ENCODE measurements at places on chromosomes 1 and 21.

DNA sequence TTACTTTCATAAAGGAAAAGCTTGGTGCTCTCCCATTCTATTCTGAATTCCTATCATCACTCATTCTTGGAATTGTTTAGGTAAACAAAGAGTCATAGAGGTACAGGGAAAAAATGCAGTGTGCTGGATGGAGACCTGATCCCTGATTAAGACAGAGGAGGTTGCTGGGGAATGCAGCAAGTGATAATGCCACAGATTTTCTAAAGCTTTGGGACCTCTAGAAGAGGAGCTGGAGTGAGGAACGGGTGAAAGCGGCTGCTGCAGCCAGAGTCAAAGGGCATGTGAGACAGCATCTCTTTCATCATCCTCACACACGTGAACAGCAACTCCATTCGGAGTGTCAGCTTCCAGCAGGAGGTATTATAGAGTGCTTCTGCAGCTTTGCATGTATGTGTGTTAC lies 54.9 kb upstream of the DIPK1A start:
- DNase-seq: no peak

- no peak for DNase-seq
Measured at GRCh38 chr1:198597690-198598430, 41.0 kb upstream of the PTPRC start.

DNA sequence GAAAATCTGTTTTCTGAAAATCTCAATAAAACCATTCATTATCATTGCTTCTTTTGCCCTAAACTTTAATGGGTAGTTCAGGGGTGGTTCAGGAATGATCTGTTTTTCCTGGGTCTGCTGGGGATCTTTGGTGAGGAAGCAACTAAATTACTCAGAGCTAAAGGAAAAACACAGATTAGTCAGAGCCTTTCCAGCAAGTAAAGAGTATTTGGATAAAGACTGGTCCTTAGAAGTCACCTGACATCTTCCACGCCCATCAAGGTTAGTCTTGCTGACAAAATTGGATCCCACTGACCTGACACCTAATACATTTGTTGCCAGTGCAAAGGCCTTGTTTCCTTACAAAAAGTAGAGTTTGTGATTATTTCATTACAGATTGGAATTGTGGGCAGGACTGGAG lies 24.2 kb downstream of the HSPA13 start:
- no peak for DNase-seq

- no peak for DNase-seq
Measured at GRCh38 chr1:56728964-56729363, 83.8 kb downstream of the PRKAA2 start.

DNA sequence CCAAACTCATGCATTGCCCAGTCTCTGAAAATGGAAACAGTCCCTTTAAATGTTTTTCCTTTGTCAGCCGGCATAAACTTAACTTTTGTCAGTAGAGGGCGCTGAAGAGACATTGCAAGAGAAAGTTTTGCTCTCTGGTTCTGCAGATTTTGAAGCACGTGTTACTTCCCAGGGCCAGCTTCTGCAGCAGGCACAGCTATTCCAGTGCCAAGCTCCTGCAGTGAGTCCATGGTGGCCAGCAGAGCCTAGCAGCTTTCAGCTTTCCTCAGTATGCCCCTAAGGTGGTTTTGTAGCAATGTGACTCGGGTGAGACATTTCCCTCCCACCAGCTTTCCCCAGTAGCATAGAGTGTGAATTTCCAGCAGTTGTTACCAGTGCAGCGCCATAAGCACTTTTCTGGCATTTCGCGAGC lies 2.6 kb upstream of the IFI44L start:
- DNase-seq: peak; percentile 6

DNA sequence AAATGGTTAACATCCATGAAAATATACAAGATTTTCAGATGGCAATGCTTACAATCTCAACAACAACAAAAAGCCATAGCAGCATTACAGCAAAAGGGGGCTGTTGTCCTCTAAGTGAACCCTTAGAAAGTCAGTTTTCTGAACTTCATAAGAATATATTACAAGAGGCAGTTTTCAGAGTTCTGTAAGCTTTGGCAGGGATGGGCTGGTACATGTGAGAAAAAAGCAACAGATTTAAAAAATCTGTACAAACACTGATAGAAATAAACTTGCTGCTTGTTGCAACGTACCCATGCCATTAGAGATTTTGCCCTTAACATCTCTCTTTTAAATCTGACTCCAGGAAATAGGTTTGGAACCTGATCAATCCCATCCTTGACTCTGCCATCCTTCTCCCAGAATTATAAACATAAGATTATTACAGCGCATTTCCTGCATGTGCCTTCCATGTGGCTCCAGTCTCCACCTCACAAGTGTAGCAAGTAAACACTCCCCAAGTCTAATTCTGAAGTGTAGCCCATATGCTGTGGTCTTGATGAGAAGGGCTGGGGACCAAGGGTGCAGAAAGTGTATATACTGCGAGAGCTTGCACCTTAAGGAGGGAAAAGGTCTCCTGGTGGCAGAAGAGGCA lies 101.4 kb upstream of the TSPAN2 start:
- no peak for DNase-seq

DNA sequence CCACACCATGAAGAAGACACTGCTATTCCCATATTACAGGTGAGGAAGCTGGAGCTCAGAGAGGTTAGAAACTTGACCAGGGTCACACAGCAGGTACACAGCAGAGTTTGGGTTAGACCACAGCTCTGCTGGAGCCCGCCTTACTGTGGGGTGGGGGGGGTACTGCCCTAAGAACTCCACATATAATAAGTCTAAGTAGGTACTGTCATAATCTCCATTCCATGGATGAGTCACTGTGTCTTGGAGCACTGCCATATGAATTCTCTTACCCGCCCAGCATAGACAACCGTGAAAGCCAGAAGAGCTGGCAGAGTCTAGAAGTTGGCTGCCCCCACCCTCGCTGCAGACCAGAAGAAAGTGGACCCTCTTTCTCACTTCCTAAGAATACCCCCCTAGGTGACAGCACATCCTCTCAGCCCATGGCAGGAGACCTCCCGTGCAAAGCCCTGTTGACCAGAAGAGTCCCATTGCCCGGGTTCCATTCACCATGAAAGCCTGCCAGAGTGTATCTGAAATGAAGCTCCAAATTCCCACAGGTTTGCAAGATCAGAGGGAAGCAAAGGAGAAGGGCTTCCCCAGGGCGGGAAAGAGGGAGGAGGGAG lies 5.2 kb upstream of the PLA2G2D start:
- DNase-seq: no peak

DNA sequence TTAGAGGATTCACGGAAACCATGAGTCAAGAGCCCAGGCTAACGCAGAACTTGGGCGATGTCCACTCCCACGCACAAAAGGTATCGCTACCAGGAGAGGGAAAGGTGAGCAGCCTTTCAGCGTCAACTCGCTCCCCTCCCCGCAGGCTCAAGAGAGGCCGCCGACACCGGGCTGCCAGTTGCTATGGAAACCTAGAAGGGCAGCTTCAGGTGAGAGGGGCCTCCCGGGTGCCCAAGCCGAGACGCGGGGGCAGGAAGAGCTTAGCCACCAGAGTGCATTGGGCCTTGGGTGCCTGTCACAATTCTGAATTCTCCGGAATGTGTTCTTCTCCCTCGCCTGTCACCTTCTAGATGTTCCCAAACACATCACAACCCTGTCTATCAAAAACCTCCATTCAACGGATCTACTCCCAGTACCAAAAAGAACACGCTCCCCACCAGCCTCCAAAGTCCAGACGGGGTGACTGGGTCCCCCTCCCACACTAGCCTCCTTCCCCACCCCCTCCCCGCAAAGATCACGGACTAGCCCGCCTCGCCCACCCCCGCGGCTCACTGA lies 694 bp downstream of the MEAF6 start:
- DNase-seq: no peak

DNA sequence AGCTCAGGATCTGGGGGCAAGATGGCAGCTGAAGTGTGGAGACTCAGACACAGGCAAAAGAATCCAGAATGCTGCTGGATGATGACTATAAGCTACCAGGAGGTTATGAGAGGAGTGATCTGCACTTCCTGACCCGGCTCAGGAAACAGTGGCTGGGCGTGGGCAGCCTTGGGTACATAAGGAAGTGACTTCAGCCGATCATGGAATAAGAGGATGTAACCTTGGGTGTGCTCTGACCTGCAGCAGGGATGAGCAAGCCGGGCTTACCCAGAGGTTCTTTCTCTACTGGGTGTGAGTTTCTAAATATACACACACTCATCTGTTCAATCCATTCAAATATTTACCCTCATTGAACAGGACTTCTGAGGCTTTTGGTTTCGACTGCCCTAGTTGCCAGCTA lies 62.7 kb downstream of the CD34 start:
- no peak for DNase-seq

DNA sequence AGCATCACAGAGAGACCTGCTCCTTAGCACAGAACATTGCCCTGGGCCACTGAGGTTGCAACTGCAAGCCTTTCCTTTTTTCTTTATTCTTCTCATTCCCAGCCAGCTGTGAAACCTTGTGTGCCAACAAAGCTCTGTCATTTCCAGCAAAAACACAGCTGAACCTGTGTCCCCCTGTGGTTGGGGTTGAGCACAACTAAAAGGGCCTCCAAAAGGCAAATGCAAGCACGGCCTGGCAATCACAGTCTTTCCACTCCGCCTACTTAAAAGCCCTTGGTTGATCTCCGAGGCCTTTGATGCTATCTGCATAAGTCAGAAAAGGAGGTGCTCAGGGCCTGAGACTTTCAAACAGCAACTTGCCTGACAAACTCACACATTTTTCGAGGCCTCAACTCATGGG lies 32.7 kb downstream of the SUSD4 start:
- DNase-seq: no peak

DNA sequence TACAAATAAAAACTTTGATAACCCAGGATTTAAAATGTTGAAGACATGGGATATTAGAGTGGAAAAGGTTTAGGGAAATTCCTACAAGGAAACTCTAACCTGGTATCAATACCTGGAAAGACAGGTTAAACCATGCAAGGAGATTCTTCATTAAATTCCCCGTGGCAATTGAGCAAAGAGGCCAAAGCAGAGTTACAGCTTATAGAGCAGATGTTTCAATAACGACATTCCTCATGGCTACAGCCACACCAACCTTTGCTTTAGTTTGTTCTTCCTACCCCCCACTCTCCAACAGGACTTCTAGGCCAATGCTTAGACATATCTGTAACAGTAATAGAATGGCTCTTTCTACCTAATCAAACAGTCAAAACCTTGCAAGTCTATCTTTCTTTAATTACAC lies 271.3 kb downstream of the COL11A1 start:
- DNase-seq: no peak

GRCh38 chr1:67648582-67649326 lies 36.2 kb upstream of the GADD45A start:
- DNase-seq: no peak

- no peak for DNase-seq
Measured at GRCh38 chr1:161139766-161140165, 7.3 kb upstream of the DEDD start.

- DNase-seq: no peak
Measured at GRCh38 chr1:231188072-231188471, 26.2 kb downstream of the TRIM67 start.

Measured in stimulated activated CD8-positive, alpha-beta memory T cell treated with anti-CD3 and anti-CD28 coated beads, Interleukin-7, amount 100 ng/mL, for 24 hours (primary cell).